C1 segment of cervical spinal cord (tissue), 14 donors: ENCODE measurements at places on chromosomes 3 and 15.

DNA sequence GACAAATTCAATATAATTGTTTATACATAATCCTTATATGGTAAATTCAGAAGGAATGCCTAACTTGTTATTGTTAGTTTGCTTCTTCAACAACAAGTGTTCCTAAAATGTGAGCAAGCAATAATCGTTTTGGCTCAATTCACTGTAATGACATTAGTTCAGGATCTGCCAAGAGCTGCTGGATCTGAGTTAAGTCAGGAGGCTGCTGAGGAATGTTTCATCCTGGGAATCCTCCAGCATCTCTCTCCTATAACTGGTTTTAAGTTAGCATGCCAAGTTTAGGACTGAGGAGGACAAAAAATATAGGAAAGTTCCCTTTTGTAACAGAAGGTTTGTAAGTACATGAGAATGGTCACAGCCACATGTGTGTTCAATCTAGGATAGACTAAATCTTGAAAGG lies 4.9 kb upstream of the GTF2A2 start:
- no peak for DNase-seq

- no peak for DNase-seq
Observed at GRCh38 chr3:71652781-71653413, 69.4 kb upstream of the FOXP1 start.

GRCh38 chr3:38588371-38588971 lies 61.0 kb downstream of the SCN5A start:
- DNase-seq = no peak

- no peak for DNase-seq
Observed at GRCh38 chr3:95609411-95609810, 1205.0 kb upstream of the EPHA6 start.

- no peak for DNase-seq
Observed at GRCh38 chr3:15496341-15496664, 25.2 kb downstream of the COLQ start.
